Small intestine (tissue), 16 donors: ENCODE measurements at places on chromosomes 2 and 18. TPM values are rescaled to one million over a fixed set of nuclear protein-coding genes. Genes with fewer than 3 reads are reported as not detected.

GRCh38 chr2:2025803-2026202 is 281.5 kb upstream of the PXDN start:
- H3K4me3 ChIP-seq = no peak overlapping the region
- H3K27ac ChIP-seq = no peak overlapping the region
- H3K27me3 ChIP-seq = no peaks in the 10 kb centered on the region
- no peaks in the 10 kb centered on the region for H3K4me1 ChIP-seq
- DNase-seq = no peak
- H3K36me3 ChIP-seq = no peaks in the 10 kb centered on the region

- H3K27ac ChIP-seq = no peak overlapping the region
- no peaks in the 10 kb centered on the region for H3K36me3 ChIP-seq
- no peak overlapping the region for H3K4me3 ChIP-seq
- H3K27me3 ChIP-seq = peaks cover 30% of the 10 kb centered on the region
- no peak for DNase-seq
Measured at GRCh38 chr2:120589771-120590608, 145.7 kb upstream of the GLI2 start.

The SPIRE1 gene
- polyA plus RNA-seq = 1.6 TPM

- H3K4me3 ChIP-seq = no peak overlapping the region
- DNase-seq = no peak
- H3K4me1 ChIP-seq = no peaks in the 10 kb centered on the region
- no peak overlapping the region for H3K27ac ChIP-seq
Measured at GRCh38 chr18:49030138-49030537, 79.4 kb upstream of the SMAD7 start.

DNA sequence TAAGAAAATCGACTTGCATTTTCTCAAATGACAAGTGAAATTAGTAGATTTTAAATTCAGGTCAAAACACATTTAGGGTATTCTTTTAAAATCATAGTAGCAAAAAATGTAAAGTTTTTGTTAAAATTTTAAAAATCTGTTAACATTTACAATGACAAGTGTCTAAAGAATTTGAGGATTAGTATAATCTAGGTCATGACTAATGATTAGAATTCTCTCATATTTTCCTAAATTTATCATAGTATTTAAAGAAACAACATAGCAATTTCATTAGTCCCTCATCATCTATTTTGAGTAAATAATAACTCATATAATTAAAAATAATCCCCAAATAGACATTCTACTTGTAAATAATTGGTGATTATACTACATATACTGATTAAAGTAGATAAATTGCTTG is 23.6 kb downstream of the THUMPD2 start:
- H3K4me1 ChIP-seq = no peaks in the 10 kb centered on the region
- H3K27me3 ChIP-seq = no peaks in the 10 kb centered on the region
- no peak overlapping the region for H3K27ac ChIP-seq
- no peak overlapping the region for H3K4me3 ChIP-seq
- no peak for DNase-seq
